ENCODE measurements at places on chromosomes 4 and X.

DNA sequence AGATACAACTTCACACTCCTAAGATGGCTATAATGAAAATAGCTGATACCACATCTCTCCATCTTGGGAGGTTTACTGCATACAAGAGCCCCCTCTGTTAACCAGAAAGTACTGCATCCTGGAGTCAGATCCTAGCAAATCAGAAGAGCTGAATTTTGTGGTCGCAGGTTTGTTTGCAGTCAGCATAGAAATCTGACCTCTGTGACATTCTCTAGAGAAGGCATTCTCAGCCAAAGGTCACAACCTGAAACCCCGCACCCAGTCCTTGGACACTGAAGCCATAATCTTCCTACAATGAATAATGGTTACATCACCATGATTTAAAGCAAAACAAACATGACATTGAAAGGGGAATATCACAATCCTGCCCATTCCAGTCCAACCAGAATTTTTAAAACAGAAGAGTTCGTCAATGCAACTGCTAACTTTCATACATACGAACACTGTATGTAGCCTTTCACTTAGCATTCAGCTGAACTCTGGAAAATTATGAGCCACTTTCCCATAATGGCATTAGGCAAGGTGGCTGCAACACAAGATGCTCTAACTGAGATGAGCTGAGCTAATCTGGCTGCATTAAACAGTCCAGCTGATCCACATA, 17.6 kb downstream of the HS6ST2 start:
- DNase-seq = no peak

GRCh38 chr4:68434836-68435235, 12.4 kb upstream of the TMPRSS11E start:
- no peak for DNase-seq

DNA sequence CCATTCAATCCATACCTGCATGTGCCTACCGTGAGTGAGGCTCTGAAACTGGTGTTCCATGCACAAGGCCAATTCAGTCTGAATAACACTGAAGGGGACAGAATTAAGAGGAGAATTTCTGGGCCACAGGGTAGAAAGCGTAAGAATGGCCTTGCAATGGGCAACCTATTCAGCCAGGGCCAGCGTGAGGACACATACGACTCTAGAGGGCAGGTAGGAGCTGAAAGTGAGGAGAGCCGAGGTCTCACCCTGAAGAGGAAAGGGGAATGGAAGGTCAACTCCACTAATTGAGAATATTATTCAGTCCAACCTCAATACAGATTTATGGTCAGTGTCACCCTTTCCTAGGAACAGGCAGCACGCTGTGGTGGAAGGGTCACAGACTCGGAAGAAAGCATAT, 202.2 kb downstream of the TRIML1 start:
- no peak for DNase-seq

DNA sequence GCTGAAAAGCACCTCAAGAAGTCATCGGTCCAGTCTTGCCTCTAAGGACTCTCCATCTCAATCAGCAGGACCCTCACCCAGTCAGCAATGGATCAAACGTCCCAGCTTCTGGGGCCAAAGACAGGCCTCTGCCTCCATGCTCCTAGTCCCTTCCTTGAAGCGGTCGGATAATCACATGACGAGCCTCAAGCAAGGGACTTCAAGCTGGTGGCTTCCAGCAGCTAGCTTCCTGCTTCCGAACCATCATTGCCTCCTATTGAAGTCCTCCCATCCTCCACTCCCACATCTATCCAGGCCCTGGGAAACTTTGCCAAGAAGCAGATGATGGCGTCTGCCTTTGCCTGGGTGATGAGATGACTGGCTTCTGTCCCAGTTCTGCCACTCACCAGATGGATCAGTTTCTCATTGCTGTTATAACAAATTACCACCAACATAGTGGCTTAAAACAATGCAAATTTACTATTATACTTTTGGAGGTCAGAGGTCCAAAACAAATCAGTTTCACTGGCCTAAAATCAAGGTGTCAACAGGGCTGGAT, 135.2 kb upstream of the MAMLD1 start:
- DNase-seq = no peak

DNA sequence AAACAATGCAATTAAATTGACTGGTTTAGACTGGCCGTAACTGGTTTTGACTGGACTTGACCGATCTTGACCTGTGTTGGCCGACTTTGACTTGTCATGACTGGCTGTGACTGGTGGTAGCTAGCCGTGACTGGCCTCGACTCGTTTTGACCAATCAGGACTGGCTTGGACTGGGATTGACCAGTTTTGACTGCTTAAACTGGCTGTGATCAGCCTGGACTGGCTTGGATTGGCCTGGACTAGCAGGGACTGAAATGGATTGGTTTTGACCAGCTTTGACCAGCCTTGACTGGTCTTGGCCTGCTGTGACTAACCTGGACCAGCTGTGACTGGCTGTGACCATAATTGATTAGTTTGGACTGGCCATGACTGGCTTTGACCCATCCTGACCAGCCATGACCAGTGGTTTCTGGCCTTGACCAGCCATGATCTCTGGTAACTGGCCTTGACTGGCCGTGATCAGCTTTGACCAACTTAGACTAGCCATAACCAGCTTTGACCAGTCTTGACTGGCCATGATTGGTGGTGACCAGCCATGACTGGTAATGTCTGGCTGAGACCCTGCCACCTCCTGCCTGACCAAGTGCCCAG, 13.1 kb downstream of the SUV39H1 start:
- DNase-seq = no peak

DNA sequence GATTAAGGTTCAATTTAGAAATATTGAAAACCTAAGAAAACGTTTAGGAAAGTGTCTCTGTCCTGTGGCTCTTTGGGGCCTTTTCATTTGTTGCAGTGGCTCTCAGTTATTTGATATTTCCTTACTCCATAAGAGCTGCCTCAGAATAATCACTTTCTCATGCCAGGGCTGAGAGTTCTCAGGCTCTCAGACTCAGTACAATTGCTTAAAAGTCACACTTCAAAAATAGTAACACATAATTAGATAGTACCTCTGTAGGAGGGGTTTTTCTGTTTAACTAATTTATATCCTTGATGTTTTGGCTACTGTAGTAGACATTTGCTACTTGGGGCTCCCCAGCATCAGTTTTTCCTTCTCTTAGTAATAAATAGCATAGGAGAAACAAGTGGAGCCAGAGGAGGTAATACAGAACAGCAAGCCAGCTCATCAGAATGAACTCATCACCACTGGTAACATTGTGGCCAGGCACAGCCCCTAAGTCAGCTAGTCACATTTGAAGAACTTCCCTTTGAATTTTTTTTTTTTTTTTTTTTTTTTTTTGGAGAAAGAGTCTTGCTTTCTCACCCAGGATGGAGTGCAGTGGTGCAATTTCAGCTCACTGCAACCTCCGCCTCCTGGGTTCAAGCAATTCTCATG, 8.0 kb upstream of the HNRNPD start:
- DNase-seq = no peak

DNA sequence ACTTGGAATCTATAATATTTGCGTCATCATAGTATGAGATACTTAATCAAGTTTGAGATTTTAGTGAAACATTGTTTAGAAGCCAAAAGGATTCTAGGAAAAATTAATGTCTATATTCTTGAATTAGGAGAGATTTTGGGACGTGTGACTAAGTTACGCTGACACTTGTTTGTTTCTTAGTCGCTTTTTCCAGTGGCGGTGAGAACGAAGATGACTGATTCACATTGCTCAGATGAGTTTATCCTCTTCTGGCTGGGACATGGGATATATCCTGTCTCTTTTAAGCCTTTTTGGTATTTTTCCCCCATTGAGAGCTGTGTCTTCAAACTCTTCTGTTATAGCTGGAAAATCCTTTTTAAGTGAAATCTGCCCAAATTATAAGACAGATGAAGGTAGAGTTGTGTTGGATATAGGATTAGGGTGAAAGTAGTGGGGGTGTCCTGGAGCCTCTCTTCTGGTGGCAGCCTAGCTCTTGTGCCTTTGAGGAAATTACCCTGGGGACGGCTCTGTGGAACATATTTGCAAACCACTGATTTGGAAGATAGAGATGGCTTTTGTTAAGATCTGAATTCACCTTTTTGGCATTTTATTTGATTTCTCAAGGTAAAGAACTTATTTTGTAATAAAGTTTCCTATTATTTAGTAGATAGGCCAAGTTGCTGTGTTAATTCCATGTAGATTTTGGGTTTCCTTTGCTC, 49.7 kb downstream of the HTT start:
- no peak for DNase-seq
